ENCODE measurements at places on chromosomes 5 and 9. TPM values are rescaled to one million over a fixed set of nuclear protein-coding genes. Genes with fewer than 3 reads are reported as not detected.
A peak's percentile ranks its signal among the peaks of the same experiment; 100 is the strongest.

- no peaks in the 10 kb centered on the region for H3K27me3 ChIP-seq
- H3K36me3 ChIP-seq = no peaks in the 10 kb centered on the region
- peak; percentile 48 for DNase-seq
- no peak overlapping the region for H3K27ac ChIP-seq
- H3K4me3 ChIP-seq = no peak overlapping the region
Observed at GRCh38 chr9:16352791-16353401, 517.6 kb downstream of the BNC2 start.

DNA sequence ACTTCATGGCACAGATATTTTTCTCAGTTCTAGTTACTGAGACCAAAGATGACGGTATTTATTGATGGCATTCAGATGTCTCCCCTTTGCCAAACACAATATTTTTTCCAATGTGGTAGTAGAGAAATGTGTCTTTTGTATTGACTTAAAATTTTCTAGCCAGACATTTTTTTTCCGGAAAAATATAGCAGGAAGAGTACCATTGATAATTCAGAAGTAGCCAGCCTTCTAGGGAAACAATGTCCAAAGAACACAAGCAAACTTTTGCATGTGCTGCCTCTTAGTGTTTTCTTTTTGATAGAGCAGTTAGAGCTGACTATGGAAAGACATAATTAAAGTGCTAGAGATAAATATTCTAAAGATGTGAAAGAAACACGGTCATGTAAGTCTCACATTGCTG is 231.4 kb downstream of the MARCHF11 start:
- DNase-seq = peak; percentile 13
- no peak overlapping the region for H3K4me3 ChIP-seq

DNA sequence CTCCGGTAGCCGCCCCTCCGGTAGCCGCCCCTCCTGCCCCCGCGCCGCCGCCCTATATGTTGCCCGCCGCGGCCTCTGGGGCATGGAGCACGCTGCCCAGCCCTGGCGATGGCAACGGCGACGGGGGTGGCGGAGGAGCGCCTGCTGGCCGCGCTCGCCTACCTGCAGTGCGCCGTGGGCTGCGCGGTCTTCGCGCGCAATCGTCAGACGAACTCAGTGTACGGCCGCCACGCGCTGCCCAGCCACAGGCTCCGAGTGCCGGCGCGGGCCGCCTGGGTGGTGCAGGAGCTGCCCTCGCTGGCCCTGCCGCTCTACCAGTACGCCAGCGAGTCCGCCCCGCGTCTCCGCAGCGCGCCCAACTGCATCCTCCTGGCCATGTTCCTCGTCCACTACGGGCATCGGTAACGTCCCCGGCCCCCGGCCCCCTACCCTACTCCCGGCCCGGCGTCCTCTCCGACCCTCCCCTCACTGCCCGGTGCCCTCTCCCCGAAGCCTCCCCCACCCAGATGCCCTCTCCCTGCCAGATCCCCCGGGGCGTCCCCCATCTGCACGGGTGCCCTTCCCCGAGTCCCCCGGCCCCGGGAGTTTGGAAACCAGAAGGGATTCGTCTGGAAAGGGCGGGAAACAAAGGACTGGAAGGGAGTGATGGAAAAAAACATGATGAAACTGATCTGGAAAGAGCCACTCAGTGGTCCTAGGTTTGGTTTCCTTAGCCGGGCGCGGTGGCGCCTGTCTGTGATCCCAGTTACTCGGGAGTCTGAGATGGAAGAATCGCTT is 417 bp downstream of the SRD5A1 start:
- H3K27ac ChIP-seq = peak overlapping the region; percentile 93
- no peaks in the 10 kb centered on the region for H3K27me3 ChIP-seq
- H3K4me1 ChIP-seq = peaks cover 15% of the 10 kb centered on the region
- peak; percentile 80 for DNase-seq

DNA sequence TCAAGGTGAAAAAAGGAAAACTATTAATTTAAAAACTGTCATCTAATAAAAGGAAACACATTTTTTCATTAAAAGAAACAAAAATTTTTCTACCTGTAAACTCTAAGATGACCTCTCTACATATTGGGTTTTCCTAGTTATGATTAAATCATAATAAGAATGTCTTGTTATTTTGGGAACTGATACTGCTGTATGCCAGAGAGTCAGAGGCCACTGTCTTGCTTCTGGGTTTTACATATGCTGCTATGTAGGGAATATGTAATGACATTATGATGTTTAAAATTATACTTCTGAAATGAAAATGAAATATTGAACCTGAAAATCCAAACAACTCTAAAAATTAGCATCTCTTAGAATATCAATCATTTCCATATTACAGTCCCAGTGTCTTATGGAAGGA is 63.7 kb downstream of the FEM1C start:
- no peaks in the 10 kb centered on the region for H3K36me3 ChIP-seq
- no peak overlapping the region for H3K27ac ChIP-seq
- H3K27me3 ChIP-seq = no peaks in the 10 kb centered on the region
- no peak for DNase-seq

DNA sequence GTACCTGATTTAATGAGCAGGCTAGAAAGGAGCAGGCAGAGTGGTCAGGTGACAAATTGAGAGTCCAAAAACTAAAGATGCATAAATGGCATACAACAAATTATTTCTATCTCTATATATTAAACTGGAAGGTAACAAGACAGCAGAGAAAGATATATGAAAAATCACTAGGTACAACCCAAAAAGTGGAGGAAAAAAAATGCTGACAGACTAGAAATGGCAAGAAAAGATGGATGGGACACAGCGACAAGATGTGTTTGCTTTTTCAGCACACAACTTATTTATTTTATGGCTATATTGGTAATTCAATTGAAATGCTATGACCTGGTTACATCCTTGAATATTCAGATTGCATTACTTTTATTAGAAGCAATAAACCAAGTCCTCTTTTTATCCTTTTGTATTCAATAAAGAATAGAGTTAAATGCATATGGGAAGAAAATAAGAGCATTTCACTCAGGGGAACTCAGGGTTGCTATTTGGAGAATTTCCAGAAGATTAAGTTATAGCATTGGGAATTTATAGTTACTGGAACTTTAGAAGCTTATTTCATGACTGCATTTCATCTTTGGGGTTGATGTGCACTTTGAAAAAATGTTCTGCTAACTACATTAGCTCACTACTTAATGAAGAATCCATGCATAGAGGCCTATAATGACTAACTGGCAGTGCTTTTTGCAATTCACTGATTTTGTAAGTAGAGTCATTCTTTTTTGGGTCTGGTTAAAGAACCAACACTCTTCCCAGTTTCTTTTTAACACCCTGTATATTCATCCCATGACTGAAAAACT is 566.6 kb upstream of the TUSC1 start:
- H3K27me3 ChIP-seq = no peaks in the 10 kb centered on the region
- no peak overlapping the region for H3K4me3 ChIP-seq
- H3K27ac ChIP-seq = no peak overlapping the region
- DNase-seq = no peak

- H3K27me3 ChIP-seq = no peaks in the 10 kb centered on the region
- DNase-seq = no peak
Observed at GRCh38 chr9:87436716-87437115, 61.0 kb upstream of the DAPK1 start.

ATOX1 gene
- 52.2 TPM for total RNA-seq

GPR151 gene
- not detected for total RNA-seq

MEIKIN gene
- total RNA-seq = not detected
